ENCODE measurements at places on chromosomes 13 and 19.

DNA sequence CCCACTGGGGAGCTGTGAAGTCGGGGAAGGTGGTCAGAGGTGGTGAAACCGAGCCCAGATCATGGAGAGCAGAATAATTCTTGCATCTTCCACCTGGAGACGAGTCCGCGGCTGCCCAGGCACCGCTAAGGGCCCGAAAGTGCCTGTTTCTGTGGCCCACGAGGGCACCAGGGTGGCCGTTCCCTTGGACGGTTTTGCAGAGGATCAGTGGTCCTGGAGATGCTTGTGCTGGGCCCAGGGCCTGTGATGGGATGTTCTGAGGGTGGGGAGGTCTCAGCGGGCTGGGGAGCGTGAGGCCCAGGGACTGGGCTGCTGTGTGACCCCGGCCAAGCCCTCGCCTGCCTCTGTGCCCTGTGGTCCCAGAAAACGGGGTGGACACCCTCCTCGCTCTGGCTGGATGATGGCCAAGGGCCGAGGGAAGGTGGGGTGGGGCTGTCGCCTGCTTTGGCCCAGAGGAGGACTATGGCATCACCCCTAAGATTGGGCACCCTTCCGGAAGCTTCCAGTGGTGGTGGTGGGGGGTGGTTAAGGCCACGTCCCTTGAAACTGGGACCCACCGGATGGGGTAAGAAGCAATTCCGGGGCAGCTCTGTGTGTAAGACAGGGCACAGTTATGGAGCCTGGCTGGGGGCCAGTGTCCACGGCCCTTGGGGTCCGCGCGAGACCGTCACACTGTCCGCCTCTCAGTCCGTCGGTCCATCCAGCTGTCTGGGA is 51.3 kb upstream of the NFIC start:
- no peak for DNase-seq

DNA sequence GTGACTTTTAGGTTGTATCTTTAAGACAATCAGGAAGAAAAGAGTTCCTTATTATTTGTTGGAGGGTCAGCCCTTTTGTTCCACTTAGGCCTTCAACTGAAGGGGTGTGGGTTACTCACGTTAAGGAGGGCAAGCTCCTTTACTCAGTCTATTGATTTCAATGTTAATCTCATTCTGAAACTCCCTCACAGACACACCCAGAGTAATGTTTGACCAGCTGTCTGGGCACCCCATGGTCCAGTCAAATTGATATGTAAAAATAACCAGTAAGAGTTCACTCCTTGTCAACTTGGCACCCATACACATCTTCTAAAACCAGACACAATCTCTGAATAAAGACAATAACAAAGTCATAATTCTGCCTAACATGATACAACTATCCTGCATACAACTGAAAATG is 292.9 kb downstream of the KLF5 start:
- no peak for DNase-seq

GRCh38 chr19:54026656-54027055 is 35.2 kb downstream of the CACNG6 start:
- no peak for DNase-seq

- DNase-seq, result peak; percentile 28
Observed at GRCh38 chr19:42325896-42326771, 699 bp downstream of the MEGF8 start.

DNA sequence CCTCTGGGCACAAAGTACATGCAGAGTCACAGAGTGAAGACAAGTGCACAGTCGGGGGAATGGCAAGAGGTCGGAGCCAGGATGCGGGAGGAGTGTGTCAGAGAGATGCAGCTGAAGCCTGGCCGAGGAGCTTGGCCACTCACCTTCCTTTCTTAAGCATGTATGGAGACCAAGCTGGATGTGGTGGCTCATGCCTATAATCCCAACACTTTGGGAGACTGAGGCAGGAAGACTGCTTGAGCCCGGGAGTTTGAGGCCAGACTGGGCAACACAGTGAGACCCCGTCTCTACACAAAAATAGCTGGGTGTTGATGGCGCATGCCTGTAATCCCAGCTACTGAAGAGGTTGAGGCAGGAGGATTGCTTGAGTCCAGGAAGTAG is 67.0 kb downstream of the LATS2 start:
- no peak for DNase-seq
